ENCODE measurements at places on chromosomes 16 and 17. TPM values are rescaled to one million over a fixed set of nuclear protein-coding genes. Genes with fewer than 3 reads are reported as not detected.

DNA sequence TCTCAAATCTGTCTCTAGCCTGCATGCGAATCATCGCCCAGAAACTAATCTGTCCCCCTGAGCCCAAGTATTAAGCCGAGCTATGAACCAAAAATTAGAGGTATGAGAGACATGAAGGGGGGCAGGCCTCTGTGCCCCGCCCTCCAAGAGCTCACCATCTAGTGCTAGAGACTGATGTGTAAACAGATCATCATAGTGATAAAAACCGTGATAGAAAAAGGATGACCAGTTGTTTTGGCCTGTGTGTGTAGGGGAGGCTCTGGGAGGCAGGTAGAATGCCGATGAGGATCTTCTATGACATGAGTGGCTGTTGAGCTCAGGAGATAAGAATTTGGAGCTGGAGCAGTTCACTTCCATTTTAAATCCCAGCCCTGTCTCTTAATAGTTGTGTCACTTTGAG lies 89.1 kb upstream of the TBX2 start:
- no peak for DNase-seq

EPX gene
- not detected for polyA plus RNA-seq

HOXB9 gene
- not detected for polyA plus RNA-seq

GRCh38 chr16:71846431-71846830 lies 655 bp downstream of the ATXN1L start:
- DNase-seq = peak; percentile 27

DNA sequence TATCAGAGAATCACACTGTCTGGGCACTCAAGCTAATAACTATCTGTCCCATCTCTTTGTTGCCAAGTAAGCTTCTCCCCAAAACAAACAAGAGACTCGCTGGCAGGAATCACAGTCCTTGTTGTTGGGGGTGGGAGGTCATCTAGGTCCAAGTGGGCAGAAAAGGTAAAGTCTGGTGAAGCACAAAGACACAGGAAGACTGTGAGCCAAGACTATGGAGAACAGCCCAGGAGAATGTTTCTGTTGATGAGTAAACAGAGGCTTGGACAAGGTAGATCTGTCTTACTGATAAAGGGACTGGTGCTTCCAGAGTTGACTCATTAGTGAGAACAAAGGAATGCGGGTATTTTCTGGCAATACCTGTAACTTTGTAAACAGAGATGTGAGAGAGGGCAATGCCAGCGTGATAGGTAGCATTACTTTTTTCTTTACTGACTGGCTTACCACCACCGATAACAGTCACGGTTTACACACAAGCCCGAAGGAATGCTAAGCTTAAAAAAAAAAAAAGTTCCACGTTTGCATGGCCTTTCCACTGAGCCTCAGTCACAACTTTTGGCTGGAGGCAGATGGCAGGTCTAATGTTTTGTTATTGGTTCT lies 11.5 kb upstream of the MMD start:
- DNase-seq = no peak

- DNase-seq = no peak
These were observed 72.1 kb downstream of the PRKCB start for GRCh38 chr16:23907903-23908302.

PLXDC1 gene
- 1.5 TPM for polyA plus RNA-seq

DNA sequence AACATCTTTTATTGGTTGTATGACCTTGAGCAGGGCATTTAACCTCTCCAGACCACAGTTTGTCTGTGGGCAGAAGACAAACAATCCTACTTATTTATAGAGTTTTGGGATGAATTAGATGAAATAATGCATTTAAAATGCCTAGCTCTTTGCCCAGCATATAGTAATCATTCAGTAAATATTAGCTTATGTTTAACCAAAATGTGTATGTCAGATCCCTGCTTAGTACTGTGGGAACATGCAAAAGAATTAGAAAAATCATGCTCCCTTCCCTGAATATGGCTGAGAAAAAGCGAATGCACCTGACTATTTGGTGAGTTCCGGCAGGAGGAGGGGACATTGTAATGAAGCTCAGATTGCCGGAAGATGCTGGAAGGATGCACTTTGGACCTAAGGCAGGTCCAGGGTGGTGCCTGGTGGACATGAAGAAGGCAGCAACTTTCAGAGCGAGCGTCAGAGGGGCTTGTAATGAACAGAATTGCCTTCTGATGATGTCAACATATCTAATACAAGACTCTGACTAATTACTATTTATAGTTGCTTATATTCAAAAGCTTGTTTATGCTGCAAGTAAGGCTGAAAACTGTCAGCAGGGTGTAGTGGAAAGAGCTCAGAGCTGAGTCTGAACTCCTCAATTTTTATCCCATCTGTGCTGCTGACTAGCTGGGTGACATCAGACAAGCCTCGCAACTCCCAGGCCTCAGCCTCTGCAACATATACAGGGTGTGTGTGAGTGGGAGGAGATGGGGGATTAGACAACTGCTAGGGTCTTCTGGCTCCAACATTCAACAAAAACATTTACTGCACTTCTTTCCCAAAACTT lies 221.2 kb downstream of the PRKCA start:
- no peak for DNase-seq

GRCh38 chr16:30760577-30761426 lies 1.1 kb downstream of the CFAP119 start:
- no peak for DNase-seq

DNA sequence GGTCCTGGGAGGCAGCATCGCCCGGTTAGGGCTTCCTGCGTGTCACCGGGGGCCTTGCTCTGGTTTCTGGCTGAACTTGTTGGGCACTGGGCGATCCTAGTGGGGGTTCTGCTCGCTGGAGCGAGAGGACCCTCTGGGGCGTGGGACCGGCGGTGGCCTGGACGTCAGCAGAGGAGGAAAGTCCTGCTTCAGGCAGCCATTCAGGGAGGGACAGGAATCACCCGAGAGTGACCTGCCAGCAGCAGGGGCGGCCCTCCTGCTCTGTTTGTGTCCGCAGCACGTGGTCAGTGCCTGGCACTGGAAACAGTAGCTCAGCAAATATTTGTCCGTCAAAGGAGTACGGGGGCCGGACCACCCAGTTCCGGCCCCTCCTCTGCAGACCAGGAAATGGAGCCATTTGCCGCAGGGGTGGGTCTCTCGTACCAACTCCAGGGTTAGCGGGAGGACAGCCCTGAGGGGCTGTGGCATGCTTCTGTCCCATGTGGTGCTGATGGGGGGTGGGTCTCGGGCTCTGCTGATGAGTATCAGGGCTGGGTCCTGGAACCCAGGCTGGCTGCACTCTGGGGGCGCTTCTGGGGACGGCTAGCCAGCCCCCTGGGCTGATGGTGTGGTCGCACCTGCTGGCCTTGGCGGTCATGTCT lies 48.3 kb downstream of the BAIAP2 start:
- DNase-seq = peak; percentile 87

DNA sequence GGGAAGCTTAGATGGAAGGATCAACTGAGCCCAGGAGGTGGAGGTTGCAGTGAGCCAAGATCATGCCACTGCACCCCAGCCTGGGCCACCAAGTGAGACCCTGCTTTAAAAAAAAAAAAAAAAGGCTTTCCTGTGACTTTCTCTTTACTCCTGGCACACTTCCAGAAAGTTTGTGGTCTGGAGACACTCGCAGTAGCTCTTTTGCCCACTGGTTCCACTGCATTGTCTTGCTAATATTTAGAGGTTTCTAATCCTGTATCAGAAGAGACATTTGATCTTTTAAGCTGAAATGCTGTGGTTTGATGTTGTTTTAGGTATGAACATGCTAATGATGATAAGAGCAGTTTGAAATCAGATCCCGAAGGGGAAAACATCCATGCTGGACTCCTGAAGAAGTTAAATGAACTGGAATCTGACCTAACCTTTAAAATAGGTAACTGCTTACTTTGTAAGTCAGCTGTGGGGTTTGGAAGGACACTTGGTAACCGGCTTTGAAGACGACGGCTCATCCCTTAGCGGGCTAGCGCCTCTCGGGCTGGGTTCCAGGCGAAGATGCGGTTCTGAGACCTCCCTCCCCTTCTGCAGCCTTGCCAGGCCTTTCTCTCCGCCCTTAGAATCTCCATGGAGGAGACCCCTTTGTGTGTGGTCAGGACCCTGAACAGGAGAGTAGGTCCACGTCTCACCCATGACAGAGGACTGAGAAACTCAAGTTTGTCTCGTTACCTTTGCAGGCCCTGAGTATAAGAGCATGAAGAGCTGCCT lies 23.1 kb downstream of the NTAN1 start:
- DNase-seq = no peak

SMIM22 gene
- polyA plus RNA-seq = not detected

- no peak for DNase-seq
These were observed 67.4 kb upstream of the ENDOV start for GRCh38 chr17:80347536-80347935.

GRCh38 chr16:16036359-16036792 lies 87.0 kb downstream of the ABCC1 start:
- DNase-seq = no peak

ROGDI gene
- 48.4 TPM for polyA plus RNA-seq

- DNase-seq = peak; percentile 79
These were observed 984 bp downstream of the CENPV start for GRCh38 chr17:16352303-16352666.

CPHXL2 gene
- polyA plus RNA-seq = not detected

RAMP2 gene
- 2.5 TPM for polyA plus RNA-seq

DNA sequence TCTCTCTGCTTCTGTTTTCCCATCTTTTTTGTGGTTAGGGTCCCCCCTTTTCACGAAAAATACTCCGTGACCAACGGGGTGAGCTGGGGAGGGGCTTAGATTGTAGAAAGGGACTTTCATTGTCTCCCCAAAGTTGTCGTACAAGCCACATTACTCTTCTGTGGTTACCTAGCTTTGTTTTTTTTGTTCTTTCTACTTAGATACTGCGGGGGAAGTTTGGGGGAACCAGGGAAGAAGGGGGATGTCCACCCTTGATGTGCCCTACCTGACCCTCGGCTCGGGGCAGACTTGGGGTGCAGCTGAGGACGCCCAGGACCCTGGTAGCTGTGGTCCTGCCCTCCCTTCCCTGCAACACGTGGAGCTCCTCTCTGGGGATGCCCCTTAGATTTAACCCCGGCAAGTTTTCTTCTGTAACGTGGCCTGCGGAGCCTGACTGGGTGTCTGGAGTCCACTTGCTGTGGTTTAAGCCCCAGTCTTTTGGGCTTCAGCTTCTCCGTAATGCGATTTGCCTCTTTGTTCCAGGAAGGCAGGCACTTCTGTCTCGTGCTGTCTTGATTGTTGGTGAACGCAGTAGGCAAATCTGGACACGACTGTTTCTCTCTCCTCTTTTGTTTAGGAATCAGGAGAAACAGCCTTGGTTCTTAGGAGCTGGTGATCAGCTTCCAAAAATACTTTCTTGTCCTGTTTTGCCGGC lies 892 bp downstream of the ABCC1 start:
- peak; percentile 68 for DNase-seq

DNA sequence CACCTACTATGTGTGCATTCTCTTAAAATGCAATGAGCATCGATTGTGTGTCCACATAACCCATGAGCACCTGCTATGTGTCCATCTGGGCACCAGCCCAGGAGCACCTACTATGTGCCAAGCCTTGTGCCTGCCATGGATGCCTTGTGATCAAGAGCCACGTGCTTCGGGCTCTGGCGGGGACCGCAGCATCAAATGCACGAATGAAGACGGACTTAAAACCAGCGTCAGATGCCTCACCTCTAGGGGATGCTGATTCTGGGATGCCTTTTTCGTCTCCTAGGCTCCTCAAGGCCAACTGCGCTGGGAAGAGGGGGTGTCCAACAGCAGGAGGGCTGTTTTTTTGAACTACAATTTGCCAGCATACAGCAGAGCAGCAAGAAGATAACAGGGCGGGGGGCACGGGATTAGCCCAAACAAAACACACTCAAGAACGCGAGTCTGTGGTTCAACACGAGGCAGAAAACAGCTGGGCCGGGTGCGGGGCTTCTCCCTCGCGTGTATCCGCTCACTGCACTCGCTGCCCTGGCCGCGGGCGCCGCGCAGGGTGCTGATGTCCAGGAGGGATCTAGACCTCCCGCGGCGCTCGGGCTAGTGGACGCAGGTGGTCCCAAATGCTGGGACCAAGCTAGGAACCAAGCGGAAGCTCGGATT lies 1.2 kb upstream of the GLIS2 start:
- DNase-seq = peak; percentile 68

GRCh38 chr17:49509588-49509917 lies 14.5 kb downstream of the NGFR start:
- peak; percentile 60 for DNase-seq

KCNJ12 gene
- 0.36 TPM for polyA plus RNA-seq

DNA sequence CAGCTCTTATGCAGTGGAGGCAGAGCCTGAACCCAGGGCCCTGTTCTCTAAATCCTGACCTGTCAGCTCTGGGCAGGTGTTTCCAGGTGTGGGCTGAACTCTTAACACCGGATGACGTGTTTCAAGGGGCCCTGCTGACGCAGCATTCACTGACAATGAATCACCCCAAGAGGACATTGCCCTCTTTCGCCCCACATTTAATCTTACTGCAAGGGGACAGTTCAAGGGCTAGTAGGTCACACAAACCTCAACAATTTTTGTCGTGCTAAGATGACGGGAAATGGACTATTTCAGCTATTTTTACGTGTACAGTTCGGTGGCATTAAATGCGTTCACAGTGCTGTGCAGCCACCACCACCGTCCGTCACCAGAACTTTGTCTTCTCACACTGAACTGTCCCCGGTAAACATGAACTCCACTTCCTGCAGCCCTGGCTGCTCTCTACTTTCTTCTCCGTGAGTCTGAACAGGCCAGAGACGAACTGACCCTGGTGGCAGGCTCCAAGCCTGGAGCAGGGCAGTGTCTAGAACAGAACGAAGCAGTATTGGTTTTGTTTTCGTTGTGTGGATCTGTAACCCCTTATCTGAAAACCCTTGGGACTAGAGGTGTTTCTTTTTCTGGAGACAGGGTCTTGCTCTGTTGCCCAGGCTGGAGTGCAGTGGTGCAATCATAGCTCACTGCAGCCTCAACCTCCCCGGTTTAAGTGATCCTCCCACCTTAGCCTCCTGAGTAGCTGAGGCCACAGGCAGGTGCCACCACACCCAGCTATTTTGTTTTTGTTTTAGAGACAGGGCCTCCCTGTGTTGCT lies 88.4 kb upstream of the CIBAR2 start:
- no peak for DNase-seq

SMPD3 gene
- polyA plus RNA-seq = 0.38 TPM

GRCh38 chr17:65504141-65504540 lies 57.3 kb downstream of the AXIN2 start:
- no peak for DNase-seq

GRCh38 chr17:67431249-67432015 lies 54.4 kb downstream of the PITPNC1 start:
- no peak for DNase-seq

GSE1 gene
- polyA plus RNA-seq = 22.7 TPM

HBA1 gene
- not detected for polyA plus RNA-seq

DNA sequence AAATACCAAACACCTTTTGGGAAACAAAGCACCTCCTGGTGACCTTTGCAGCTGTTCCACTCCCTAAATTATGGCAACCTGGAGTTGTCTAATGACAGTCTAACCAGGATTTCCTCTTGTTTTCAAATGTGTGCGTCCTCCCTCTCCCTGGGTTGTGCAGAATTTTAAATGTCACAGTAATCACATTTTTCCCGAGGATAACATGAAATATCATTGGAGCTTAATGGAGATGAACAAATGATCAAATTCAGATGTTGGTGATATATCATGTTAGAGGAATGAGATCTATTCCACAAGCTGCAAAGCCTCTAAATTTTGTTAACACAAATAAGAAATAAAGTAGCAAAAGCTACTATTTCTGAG lies 86.9 kb upstream of the HLF start:
- no peak for DNase-seq

All from SK-N-SH (cell line).